ENCODE measurements at places on chromosomes 4 and X.

DNA sequence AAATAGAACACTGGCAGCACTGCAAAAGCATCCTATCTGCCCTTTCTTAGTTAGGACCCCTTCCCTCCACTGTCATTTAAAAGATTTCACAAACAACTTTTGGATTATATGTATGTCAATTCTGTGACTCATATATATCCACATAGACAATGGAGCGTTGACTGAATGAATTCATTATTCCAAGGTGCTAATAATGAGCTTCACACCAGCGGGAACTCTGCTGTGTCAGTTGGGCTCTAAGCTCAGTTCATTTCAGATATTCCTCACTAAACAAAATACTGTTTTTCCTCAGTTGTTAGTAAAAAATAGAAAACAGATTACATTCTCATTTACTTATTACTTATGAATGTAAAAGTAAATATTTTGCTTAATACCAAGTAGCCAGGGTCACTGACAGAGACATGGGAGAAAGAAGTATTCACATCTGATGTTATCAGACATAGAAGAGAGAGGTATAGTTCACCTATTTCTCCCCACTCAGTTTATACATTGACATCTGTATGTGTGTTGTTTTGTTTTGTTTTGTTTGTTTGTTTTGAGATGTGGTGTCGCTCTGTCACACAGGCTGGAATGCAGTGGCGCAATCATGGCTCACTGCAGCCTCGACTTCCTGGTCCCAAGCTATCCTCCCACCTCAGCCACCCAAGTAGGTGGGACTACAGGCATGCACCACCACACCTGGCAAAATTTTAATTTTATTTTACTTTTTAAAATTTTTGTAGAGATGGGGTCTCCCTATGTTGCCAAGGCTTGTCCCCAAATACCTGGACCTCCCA is 10.9 kb downstream of the NFKB1 start:
- no peak for DNase-seq

DNA sequence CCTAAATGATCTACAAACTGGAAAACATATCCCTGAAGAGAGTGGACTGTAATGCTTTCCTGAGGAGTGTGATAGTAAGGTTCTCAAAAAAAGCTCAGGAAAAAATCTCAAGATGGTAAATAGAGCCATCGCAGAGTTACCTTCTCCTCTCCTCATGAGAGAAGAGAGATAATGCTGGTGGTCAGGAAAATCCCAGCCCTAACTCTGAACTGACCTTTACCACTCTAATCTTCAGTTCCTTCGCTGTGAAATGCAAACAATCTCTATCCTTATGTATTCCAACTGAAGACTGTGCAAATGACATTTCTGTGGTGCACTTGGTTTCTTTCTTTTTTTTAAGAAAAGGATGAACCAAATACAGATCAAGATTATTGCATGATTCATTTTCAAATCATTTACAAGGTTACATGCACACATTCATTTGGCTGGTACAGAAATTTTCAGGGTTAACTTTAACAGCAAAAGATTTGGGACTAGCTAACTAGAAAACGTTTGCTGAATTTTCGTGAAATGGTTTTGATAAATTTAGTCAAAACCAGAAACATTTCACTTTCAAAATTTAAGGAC is 8.3 kb downstream of the PPM1K start:
- DNase-seq, result no peak

DNA sequence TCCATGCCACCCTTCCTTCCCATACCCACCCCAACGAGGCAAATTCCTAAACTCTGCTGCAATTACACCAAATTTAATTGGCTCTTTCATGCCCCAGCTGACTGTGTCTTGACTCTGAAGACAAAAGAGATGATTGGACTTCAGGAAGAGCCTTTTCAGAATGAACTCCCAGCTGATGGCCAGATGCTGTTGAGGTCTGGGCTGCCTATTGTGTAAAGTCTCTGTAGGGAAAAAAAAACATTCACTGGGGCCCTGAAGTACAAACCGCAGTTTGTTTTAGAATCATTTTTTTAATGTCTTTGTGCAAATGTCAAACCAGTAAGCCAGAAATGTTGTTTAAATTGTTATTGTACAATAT is 174.8 kb downstream of the HHIP start:
- DNase-seq, result no peak

- DNase-seq, result no peak
Observed at GRCh38 chr4:107468156-107468555, 251.9 kb downstream of the PAPSS1 start.

GRCh38 chr4:109424093-109424841 is 9.3 kb upstream of the SEC24B start:
- DNase-seq, result no peak

DNA sequence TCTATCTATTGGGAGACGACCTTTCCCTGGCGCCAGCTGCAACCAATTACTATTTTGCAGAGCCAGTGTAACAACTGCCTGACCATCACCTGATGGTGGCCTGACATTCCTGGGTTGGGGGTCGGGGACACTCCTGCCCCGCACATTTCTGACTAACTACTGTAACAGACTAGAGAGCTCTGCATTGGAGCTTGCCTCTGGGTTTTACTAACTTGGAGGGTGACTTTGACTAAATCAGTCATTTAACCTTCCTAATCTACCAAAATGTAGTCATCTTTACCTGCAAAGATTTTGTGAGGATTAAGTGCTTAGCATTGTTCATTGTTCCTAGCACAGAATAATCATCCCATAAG is 37.5 kb upstream of the ABCG2 start:
- DNase-seq, result no peak

- no peak for DNase-seq
Observed at GRCh38 chr4:75916091-75916661, 13.9 kb upstream of the PPEF2 start.

GRCh38 chrX:9746148-9746888 is 19.3 kb downstream of the GPR143 start:
- DNase-seq, result no peak

GRCh38 chr4:127778102-127778501 is 4.0 kb upstream of the HSPA4L start:
- DNase-seq, result no peak

DNA sequence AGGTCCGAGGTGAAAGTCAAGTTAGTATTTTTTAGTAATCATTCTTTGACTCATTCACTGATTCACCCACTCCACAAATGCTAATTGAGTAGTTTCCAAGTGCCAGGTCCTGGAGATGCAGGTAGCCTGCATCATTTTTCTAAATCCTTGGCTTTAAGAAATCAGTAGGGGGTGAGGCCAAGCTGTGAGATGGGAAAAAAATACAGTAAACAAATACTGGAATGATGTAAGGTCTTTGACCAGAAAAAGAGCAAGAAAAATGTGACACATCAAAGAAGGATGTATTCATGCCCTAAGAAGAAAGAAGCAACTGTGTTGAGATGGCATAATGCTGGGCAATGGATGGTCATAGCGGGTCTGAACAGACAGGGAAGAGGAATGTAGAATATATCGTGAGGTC is 1386.6 kb downstream of the PCDH7 start:
- DNase-seq, result no peak

DNA sequence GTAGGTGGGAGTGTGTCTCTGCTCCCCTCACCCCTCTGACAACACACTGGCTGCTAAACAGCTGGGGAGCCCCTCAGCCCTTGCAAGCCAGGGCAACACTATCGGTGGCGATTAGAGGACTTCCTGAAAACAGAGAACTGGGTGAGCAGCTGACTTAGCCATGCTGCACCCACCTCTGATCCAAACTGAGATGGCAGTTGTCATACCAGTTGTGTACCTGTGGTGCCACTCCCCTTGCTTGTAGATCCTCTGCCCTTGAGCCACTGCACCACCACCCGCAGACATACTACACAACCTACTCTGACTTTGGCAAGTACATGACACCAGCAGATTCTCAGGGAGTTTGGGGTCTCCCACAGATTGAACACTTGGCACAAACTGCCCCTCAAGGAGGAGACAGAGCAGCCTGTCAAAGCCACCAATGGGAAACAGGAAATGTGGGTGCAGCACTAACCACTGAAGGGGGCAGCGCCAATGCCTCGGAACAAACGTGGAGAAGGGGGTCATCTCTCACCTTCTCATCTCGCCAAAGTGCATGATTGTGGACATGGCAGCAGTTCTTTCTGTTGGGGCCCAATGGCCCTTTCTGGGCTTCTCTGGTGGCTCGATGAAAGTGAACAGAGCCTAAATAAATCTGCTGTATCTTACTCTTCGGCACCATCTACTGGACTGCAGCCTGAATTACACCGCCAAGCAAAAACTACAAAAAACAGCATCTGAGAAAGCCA is 119.8 kb downstream of the NEK1 start:
- no peak for DNase-seq

- no peak for DNase-seq
Observed at GRCh38 chrX:17547658-17548057, 172.7 kb downstream of the NHS start.

DNA sequence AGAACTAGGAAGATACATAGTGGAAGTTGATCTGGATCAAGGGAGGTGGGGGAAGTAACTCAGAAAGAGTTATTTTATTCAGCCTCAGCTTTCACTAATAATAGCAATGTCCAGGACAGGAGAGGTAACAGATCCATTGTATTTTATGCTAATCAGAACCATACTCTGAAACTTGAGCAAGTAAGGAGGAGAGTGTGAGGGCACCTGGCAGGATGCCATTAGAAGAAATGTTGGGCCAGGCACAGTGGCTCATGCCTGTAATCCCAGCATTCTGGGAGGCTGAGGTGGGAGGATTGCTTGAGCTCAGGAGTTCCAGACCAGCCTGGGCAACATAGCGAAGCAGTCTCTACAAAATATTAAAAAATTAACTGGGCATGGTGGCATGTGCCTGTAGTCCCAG is 16.3 kb downstream of the GPR34 start:
- DNase-seq, result no peak

DNA sequence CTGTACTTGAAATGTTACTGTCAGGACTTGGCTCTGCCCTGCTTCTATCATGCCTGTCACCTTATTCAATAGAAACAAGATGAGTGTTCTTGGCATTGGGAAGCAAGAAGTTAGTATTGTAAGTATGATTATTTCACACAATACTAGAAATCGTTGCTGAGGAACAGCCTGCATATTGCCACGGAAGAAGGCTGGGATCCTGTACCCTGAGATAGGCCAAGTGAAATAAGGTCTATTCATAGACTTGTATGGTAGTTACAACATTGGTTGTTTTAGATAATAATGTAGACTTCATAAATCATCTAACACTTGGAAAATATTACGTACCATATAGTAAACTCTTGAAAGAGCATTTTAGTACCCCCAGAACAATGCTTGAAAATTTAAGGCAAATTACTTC is 215.9 kb downstream of the DMD start:
- DNase-seq, result no peak

DNA sequence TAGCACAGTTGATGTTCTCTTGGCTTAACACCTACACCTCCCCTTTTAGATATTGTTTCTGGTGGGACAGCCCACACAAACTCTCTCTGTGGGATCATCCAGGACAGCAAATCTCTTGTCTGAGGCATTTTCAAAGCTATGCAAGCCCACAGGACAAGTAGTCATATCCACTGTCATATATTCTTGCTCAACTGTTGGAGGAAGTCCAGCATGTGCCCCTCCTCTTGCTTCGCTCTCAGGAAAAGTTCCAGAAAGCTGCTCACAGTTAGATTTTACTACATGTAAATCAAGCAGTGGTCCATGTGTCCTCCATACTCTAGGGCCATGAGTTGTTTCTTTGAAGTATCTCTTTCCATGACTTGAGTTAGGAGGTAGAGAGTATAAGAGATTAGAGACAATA is 260.7 kb downstream of the INPP4B start:
- DNase-seq, result no peak
